ENCODE measurements at places on chromosomes 5 and 9. TPM values are rescaled to one million over a fixed set of nuclear protein-coding genes. Genes with fewer than 3 reads are reported as not detected.

DNA sequence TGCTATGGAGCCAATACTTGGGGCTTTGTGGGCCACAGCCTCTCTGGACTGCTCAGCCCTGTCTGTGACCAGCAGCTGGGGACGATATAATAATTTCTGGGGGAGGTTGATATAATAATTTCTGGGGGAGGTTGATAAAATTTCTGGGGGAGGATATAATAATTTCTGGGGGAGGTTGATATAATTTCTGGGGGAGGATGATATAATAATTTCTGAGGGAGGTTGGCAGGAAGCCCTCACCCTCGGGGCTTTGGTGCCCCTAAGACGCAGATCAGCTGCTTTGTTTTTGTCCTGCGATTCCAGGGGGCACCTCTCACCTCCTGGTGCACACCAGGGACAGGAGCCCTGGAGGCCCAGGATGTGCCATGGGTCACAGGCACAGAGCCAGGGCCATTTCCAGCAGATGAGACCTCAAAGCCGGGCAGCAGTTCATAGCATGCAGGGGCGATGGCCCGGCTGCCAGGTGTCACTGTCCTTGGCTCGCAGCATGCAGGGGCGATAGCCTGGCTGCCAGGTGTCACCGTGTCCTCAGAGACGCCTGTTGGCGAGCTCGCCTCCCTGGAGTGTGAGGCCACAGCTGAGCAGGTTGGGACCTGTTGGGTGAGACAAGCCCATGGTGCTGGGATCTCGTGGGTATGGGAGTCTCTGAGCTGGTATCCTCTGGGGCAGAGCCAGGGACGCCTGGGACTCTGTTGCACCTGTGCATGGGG lies 3.8 kb upstream of the TOR4A start:
- DNase-seq, result no peak

DNA sequence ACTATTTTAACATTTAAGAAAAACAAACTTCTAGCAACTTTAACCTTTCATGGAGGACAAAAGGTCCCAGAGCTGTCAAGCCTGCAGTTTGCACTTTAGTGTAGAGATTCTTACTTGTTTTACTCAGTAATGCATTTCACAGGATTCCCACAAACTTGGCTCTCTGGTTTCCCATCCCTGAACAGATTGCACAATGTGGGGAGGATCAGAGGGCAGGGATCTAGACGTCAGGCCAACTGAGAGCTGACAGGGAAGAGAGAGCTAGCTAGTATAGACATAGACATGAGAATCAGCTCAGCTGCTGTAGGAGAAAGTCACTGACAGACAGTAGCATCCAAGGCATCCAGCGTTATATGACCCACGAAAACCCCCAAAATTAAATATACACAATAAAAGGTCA lies 20.9 kb upstream of the BNIP1 start:
- peak; percentile 14 for DNase-seq

- DNase-seq, result no peak
These were observed 27.8 kb upstream of the CSF1R start for GRCh38 chr5:150114102-150114641.

The CERCAM gene
- 66.1 TPM for total RNA-seq

- no peak for DNase-seq
These were observed 51.5 kb upstream of the IQGAP2 start for GRCh38 chr5:76351577-76351976.

The PCDHGA7 gene
- 0.62 TPM for total RNA-seq

- no peak for DNase-seq
These were observed 324.5 kb downstream of the ARRDC3 start for GRCh38 chr5:91058575-91058974.

The DMRT2 gene
- total RNA-seq, result 0.18 TPM

DNA sequence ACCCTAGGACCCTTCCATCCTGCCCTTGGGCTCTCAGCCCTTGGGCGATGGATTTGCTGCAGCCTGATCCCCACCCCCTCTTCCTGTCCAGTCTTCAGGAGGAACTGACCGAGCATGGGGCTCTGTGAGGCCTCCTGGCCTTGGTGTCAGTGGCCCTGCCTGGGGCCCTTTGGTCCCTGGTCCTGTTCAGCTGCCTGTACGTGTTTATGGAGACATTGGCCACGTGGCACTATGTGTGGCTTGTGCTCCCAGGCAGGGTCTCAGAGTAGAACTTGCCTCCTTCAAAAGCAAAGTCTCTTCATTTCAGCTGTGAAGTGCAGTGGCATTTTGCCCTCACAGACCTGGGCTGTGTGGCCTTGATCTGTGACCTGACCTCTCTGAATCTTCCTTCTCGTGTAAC lies 11.1 kb downstream of the FCN2 start:
- no peak for DNase-seq

- DNase-seq, result no peak
These were observed 16.1 kb downstream of the ZFR start for GRCh38 chr5:32428426-32428825.

DNA sequence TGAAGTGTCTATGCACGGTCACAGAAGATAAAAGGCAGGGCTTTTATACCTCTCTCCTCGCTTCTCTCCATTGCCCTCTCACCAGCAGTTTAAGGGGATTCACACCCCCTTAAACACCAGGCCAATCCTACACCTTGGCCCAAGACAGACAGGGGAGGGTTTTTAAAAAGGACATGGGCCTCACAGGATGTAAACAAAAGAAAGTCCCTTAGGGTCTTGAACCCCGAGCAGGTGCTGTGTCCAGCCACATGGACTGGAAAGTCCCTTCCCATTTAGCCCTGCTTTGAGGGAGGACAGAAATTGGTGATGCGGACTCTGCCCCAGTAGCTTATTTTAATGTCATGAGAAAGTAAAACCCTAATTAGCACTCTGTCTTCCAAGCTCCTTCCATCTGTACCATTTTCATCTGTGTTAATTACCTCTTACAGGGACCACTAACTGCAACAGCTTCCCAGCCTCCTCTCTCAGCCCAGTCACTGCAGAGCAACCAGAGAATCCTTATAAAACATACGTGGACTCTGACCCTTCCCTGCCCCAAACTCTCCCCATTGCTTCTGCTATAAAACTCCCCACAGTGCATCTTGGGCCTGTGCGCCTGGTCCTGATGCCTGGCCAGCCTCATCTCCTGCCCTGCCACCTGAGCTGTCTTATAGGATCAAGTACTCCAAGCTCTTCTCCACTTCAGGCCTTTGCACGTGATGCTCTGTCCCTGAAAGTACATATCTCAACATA lies 16.7 kb downstream of the WHRN start:
- DNase-seq, result no peak

GRCh38 chr5:3041001-3041400 lies 289.5 kb upstream of the IRX2 start:
- no peak for DNase-seq

GRCh38 chr5:177362610-177363507 lies 5.1 kb downstream of the RGS14 start:
- no peak for DNase-seq

The FAM200C gene
- 1.7 TPM for total RNA-seq

GRCh38 chr5:178368274-178368673 lies 135.7 kb upstream of the PHYKPL start:
- DNase-seq, result no peak

DNA sequence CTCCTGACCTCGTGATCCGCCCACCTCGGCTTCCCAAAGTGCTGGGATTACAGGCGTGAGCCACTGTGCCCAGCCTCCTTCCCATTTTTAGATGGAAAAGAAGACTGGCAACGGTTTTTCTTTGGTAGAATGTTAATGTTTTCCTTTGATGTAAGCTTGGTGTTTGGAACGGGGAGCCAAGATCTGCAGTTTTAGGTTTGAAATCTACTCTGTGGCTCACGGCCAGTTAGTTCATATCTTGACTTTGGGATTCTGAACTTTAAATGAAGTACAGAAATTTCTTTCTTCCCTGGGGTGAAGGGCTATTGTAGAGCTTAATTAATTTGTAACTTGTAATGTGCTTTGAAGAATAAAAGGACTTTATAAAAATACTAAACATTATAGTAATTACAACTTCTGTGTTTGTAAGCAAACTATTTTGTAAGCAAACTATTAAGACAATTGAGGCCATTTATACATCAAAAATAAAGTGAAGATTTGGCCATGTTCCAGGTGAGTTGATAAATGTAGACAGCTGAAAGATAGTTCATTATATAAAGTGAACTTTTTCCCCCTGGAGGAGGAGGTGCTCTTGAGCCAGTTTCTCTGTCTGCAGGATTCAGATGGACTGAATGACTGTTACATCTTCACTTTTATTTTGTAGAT lies 117.1 kb upstream of the TUT7 start:
- no peak for DNase-seq

GRCh38 chr5:147751-148150 lies 43.5 kb upstream of the LRRC14B start:
- no peak for DNase-seq

The C9orf152 gene
- 0.07 TPM for total RNA-seq

- peak; percentile 12 for DNase-seq
These were observed 13.5 kb downstream of the ARL14EPL start for GRCh38 chr5:116045821-116046220.

The TNFSF8 gene
- total RNA-seq, result not detected

DNA sequence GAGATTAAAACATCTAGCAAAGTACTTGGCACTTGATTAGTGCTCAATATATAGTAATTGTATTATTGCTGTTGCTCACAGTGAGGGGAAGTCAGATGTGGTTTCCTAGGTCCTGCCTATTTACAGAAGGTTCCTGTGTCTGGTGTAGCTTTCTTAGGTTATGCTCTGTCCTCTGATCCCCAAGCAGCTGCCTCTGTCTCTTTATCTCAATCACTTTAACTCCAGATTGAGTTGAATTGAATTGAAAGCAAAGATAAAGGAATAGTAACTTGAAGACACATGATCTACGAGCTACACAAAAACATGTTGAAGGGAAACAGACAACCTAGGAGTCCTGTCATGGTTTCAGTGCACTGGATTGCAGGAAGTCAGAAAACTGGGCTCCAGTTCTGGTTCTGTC lies 113.9 kb upstream of the ADAMTSL1 start:
- no peak for DNase-seq

The PPP3R2 gene
- total RNA-seq, result not detected

DNA sequence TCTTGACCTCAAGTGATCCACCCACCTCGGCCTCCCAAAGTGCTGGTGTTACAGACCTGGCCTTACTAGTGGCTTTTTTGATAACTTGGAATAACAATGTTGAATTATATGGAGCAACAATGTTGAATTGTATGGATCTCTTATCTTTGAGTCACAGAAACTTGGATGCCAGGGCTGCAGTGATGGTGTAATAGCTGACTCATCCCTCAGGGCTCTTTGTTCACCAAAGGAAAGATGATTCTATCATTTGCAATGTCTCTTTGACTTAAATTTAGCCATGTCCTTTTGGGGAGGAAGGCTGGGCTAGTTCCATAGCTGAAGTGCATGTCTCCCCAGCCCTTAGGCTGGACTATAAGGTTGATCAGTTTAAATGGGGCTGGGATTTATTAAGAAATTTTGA lies 172.3 kb downstream of the PDZD2 start:
- peak; percentile 91 for DNase-seq

GRCh38 chr9:4886698-4887097 lies 94.0 kb downstream of the RCL1 start:
- DNase-seq, result no peak

- DNase-seq, result no peak
These were observed 114.5 kb downstream of the LRRC70 start for GRCh38 chr5:62692946-62693713.

DNA sequence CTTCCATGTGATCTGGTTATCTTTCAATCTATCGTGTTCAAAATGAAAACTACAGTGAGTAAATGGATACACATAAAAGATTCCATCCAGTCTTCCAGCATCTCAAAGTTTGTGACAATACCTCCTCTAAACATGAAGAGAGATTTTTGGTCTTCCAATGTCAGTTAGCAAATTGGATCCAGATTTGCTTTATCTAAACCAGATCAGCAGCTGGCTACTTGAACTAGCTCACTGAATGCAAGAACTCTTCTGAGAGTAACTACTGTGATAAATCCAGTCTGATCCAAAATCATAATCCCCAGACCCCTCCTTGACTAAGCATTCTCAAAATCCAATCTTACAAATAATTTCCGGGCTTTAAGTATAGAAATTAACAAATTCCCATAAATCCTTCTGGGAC lies 2177.9 kb upstream of the C9orf72 start:
- no peak for DNase-seq

DNA sequence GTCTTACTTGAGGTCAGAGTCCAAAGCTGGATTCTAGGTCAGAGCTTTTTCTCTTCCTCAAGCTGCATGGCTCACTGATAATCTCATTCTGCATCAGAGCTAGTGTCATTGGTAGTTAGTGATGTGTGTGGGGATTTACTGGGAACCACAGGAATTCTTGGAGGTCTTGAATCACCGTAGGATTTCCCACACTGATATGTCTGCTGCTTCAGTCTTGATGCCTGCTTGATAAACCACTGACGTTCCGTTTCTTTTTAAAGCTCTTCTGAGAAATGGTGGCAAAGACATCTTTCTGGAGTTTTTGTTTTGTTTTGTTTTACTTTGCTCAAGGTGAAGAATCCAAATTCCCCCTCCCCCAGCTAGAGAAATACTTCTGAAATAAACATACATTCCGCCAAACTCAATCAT lies 1.2 kb upstream of the GARIN3 start:
- peak; percentile 66 for DNase-seq

The TMEFF1 gene
- total RNA-seq, result 14.8 TPM

- DNase-seq, result no peak
These were observed 10.4 kb upstream of the DPM2 start for GRCh38 chr9:127947841-127948710.

DNA sequence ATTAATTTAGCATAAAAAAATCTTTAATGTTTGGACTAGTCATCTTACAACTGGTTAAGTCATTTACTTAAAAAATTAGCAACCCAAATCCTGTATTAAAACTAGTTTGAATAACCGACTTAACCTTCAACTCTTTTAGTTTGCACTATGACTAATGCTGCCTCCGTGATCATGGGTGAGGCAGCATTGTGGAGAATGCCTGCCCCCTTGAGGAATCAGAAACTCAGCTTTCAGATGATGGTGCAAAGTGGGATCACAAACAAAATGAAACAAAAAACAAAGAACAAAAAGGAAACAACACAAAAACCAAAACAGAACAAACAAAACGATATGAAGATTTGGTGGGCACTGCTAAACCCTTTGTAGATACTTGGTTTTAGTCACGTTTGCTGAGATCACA lies 127.0 kb upstream of the PALM2AKAP2 start:
- peak; percentile 28 for DNase-seq

GRCh38 chr5:168978015-168978414 lies 322.9 kb downstream of the SLIT3 start:
- DNase-seq, result peak; percentile 88

DNA sequence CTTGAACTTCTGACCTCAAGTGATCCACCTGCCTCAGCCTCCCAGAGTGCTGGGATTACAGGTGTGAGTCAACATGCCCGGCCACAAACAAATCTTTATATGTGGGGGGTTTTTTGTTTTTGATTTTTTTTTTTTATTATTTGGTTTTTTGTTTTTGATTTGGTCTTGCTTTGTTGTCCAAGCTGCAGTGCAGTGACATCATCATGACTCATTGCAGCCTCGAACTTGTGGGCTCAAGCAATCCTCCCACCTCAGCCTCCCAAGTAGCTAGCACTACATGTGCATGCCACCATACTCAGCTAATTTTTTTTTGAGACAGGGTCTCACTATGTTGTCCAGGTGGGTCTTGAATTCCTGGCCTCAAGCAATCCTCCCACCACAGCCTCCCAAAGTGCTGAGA lies 42.4 kb downstream of the ALDH7A1 start:
- DNase-seq, result no peak

- DNase-seq, result no peak
These were observed 245.0 kb downstream of the TAF11L14 start for GRCh38 chr5:17879276-17879675.

The SH3RF2 gene
- 8.6 TPM for total RNA-seq

Measured in astrocyte (in vitro differentiated cells and primary cell).